Stomach (tissue), 19 donors: ENCODE measurements at places on chromosomes 6 and 20. TPM values are rescaled to one million over a fixed set of nuclear protein-coding genes. Genes with fewer than 3 reads are reported as not detected.

- H3K4me3 ChIP-seq: no peak overlapping the region
- no peak for DNase-seq
- H3K27ac ChIP-seq: no peak overlapping the region
- peaks cover 10% of the 10 kb centered on the region for H3K4me1 ChIP-seq
- H3K27me3 ChIP-seq: no peaks in the 10 kb centered on the region
Observed at GRCh38 chr6:84260926-84261325, 33.5 kb upstream of the CEP162 start.

DNA sequence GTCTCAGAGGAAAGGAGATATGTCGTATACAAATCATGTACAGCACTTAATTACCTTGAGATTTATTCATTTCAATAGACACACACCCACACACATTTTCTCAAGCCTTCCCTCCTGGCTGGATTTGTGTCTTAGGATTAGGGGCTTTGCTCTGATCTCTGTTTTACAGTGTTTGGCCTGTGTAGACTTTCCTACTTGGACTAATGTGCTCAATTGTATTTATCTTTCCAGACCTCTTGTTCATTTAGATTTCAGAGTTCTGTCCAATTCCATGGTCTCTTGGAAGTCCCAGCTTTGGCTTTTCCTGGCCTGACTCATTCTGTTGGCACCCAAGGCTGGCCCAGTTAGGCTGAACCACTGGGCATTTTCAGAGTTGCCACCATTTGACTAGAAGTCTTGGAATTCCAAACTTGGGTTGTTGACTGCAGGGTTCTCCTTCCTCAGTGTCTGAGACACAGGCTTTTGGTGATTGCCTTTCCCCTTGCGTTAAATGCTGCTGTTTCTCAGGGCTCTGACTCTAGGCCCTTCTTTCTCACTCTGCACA lies 8.9 kb upstream of the RFPL4B start:
- H3K36me3 ChIP-seq: no peaks in the 10 kb centered on the region
- no peak overlapping the region for H3K4me3 ChIP-seq
- no peak for DNase-seq
- H3K4me1 ChIP-seq: no peaks in the 10 kb centered on the region
- no peak overlapping the region for H3K27ac ChIP-seq
- no peaks in the 10 kb centered on the region for H3K27me3 ChIP-seq

DNA sequence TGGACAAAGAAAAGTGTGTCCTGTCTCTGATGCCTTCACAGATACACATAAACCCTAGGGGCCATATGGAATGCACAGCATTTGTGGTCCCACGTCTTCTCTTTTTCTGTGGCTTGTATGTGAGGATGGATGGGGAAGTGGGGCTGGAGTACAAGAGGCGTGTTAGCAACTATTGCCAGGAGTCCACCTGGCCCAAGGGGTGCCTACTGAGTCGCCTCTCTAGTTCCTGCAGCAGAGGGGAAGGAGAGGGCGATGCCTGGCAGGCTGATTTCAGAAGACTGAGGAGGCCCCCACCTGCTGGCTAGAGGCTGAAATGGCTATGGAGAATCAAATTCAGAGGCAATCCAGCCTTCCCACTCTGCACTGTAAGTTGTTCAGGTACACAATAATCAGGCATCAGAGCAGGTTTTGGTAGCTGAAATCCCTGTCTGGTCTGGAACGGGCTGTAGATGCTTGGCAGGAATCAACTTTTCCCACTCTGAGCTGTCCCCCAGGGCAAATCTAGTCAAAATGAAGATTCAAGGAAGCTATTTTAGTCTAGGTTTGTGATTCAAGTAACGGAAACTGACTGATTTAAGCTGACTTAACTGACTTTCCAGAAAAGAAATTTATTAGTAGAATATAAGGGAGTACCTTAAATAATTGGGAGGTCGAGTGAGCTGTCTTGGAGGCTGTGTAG lies 14.9 kb upstream of the PPARD start:
- peaks cover 6% of the 10 kb centered on the region for H3K36me3 ChIP-seq
- no peak overlapping the region for H3K27ac ChIP-seq
- DNase-seq: peak; percentile 77
- peaks cover 6% of the 10 kb centered on the region for H3K4me1 ChIP-seq
- no peak overlapping the region for H3K4me3 ChIP-seq
- no peaks in the 10 kb centered on the region for H3K27me3 ChIP-seq

- H3K4me1 ChIP-seq: no peaks in the 10 kb centered on the region
- no peaks in the 10 kb centered on the region for H3K27me3 ChIP-seq
- no peak overlapping the region for H3K4me3 ChIP-seq
- no peak for DNase-seq
- no peak overlapping the region for H3K27ac ChIP-seq
Observed at GRCh38 chr6:160265869-160266476, 7.4 kb upstream of the SLC22A2 start.

- H3K4me1 ChIP-seq: no peaks in the 10 kb centered on the region
- no peaks in the 10 kb centered on the region for H3K36me3 ChIP-seq
- H3K27me3 ChIP-seq: no peaks in the 10 kb centered on the region
- no peak overlapping the region for H3K27ac ChIP-seq
- no peak overlapping the region for H3K4me3 ChIP-seq
Observed at GRCh38 chr6:81773887-81774286, 21.4 kb upstream of the TENT5A start.

DNA sequence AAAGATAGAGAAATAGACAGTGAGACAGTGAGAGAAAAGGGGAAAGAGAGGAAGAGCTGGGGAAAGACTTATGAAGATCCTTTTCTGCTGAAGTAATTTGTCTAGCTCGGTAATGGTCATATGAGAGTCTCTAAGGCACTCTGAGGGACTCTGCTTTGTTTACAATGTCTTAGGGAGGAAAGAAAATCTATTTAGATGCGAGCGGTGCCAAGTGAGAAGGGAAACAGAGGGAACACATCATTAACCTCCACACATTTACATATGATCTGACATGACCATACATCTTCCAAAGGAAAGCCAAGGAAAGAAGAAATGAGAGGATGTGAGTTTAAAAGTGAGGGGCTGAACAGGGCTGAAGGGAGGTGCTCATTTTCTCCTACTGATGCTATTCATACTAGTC lies 862.3 kb upstream of the CITED2 start:
- no peak overlapping the region for H3K27ac ChIP-seq
- H3K4me1 ChIP-seq: no peaks in the 10 kb centered on the region
- H3K27me3 ChIP-seq: no peaks in the 10 kb centered on the region
- peak; percentile 24 for DNase-seq

DNA sequence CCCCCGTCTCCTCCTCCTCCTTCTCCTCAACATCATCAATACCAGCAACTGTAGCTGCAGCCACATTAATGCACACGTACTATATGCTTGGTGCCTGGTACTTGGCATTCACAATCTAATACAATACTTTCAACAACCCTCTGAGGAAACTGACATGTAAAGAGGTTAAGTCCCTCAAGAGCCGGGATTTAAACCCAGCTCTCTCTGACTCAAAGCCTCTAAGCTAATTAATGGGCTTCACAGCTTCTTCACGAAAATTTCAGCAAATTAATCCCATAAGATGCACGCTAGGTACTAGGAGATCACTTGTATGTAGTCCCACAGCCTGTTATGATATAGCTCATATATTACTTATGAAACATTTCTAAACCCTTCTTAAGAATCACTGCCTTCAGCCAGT lies 73.1 kb upstream of the IPCEF1 start:
- peaks cover 5% of the 10 kb centered on the region for H3K4me1 ChIP-seq
- DNase-seq: no peak
- no peaks in the 10 kb centered on the region for H3K27me3 ChIP-seq
- no peak overlapping the region for H3K27ac ChIP-seq

GRCh38 chr6:132072271-132072670 lies 121.1 kb upstream of the CCN2 start:
- no peak for DNase-seq
- H3K4me1 ChIP-seq: no peaks in the 10 kb centered on the region
- H3K27ac ChIP-seq: no peak overlapping the region
- no peaks in the 10 kb centered on the region for H3K27me3 ChIP-seq
- H3K36me3 ChIP-seq: no peaks in the 10 kb centered on the region

GRCh38 chr20:31440012-31440659 lies at the start of gene DEFB123:
DEFB123 (plus strand) TSS chr20:31440632; CDS start chr20:31440699, 67 bp downstream.
- no peaks in the 10 kb centered on the region for H3K4me1 ChIP-seq
- no peak within 1 kb of the TSS for H3K4me3 ChIP-seq
- no peak for DNase-seq
- H3K27ac ChIP-seq: no peak within 1 kb of the TSS
- peaks cover 10% of the 10 kb centered on the region for H3K27me3 ChIP-seq

DNA sequence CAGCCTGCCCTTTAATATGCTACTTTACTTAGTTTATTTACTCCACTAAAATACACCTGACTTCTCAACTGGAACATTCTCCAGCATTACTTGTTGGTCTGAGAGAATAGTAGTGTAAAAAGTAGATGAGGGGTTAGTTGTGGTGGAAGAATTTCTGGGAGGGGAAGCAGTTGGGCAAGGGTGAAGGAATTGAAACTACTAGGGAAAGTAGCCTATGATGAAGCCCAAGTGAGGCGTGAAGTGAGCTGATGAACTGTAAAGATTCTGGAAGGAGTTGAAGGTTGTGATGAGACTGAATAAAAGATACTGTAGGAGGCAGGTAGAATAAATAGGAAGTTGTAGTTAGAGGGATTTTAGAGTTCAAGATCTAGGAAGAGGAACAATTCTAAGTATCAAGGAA lies 72.5 kb downstream of the ITCH start:
- no peak for DNase-seq
- H3K27me3 ChIP-seq: no peaks in the 10 kb centered on the region
- no peak overlapping the region for H3K27ac ChIP-seq
- H3K4me1 ChIP-seq: no peaks in the 10 kb centered on the region
- no peak overlapping the region for H3K4me3 ChIP-seq

GRCh38 chr6:109475625-109476024 lies 7.4 kb downstream of the ZBTB24 start:
- peaks cover 50% of the 10 kb centered on the region for H3K4me1 ChIP-seq
- no peaks in the 10 kb centered on the region for H3K27me3 ChIP-seq
- no peak overlapping the region for H3K27ac ChIP-seq

DNA sequence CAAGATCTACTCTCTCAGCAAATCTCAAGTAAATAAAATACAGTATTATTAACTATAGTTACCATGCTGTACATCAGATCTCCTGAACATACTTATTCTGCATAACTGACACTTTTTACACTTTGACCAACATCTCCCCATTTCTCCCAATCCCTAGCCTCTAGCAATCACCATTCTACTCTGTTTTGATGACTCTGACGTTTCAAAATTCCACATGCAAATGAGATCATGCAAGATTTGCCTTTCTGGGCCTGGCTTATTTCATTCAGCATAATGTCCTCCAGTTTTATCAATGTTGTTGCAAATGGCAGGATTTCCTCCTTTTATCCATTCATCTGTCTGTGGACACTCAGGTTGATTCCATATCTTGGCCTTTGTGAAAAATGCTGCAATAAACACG lies 266.3 kb downstream of the RFPL4B start:
- H3K27ac ChIP-seq: no peak overlapping the region
- H3K4me3 ChIP-seq: no peak overlapping the region
- DNase-seq: no peak
- H3K4me1 ChIP-seq: no peaks in the 10 kb centered on the region

DNA sequence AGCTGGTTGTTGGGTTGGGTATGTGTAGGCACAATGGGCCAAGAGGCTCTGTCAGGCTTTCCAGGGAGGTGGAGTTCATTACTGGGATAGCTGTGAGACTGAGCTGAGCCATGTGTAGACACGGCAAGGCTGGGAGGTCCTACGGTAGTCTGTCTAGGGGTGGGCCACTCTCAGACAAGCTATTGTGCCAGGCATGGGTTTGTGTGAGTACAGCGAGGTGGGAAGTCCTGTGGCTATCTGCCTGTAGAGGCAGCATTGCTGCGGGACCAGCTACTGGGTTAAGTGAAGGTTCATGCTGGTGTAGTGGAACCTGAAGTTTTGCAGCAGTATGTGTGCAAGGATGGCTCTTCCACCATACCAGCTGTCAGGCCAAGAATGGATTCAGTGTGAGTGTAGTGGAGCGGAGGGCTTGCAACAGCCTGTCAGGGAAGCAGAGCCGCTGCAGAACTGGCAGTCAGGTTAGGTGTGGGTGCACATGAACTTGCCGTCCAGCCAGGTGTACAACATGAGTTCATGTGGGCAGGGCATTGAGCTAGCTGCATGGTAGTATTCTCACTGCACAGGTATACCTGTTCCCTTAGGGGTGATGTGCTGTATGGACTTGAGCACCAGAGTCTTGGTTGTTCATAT lies 78.0 kb upstream of the CENPW start:
- H3K4me1 ChIP-seq: no peaks in the 10 kb centered on the region
- H3K27ac ChIP-seq: no peak overlapping the region
- no peaks in the 10 kb centered on the region for H3K27me3 ChIP-seq

DNA sequence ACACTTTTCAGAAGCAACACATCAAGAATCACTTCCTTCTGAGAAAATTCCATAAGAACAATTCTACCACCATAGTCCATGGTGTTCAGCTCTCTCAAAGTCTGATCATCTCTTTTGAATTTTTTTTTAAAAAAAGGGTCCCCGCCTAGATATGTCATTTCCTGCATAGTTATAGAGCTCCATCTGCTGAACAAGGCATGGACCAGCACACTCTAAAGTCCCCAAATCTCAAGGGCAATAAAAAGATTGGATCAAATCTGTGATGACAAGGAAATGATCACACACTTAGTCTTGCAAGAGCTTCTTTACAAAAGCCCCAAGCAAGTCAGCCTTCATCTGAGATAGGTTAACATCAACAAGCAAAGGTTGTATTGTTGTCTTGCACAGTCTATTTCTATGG lies 100.7 kb upstream of the STMND1 start:
- no peak overlapping the region for H3K4me3 ChIP-seq
- H3K27ac ChIP-seq: no peak overlapping the region
- no peaks in the 10 kb centered on the region for H3K36me3 ChIP-seq
- no peak for DNase-seq
- H3K4me1 ChIP-seq: peaks cover 6% of the 10 kb centered on the region

- H3K36me3 ChIP-seq: no peaks in the 10 kb centered on the region
- DNase-seq: no peak
- no peaks in the 10 kb centered on the region for H3K4me1 ChIP-seq
- no peak overlapping the region for H3K27ac ChIP-seq
- no peaks in the 10 kb centered on the region for H3K27me3 ChIP-seq
Observed at GRCh38 chr6:129189266-129189665, 306.3 kb downstream of the LAMA2 start.

GRCh38 chr6:158568549-158568948 lies 8.7 kb downstream of the TMEM181 start:
- H3K4me3 ChIP-seq: no peak overlapping the region
- H3K36me3 ChIP-seq: no peaks in the 10 kb centered on the region
- H3K27ac ChIP-seq: no peak overlapping the region
- H3K27me3 ChIP-seq: no peaks in the 10 kb centered on the region

DNA sequence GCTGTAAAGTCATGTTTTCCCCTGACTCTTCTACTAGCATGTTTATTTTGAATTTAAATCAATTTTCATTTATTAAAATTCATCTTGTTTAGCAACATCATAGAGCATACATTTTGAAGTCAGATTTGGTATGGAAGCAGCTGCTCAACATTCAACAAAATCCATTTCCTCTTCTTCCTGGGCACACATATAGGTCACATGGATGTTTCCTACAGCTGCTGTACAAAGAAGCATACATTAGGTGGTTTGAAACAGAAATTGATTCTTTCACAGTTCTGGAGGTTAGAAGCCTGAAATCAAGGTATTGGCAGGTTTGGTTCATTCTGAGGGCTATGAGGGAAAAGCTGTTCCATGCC lies 495.2 kb downstream of the RFPL4B start:
- no peak overlapping the region for H3K4me3 ChIP-seq
- H3K27ac ChIP-seq: no peak overlapping the region
- no peaks in the 10 kb centered on the region for H3K4me1 ChIP-seq
- DNase-seq: no peak

The FKBP1C gene
- total RNA-seq: 0.37 TPM

The KCNK16 gene
- not detected for total RNA-seq

The RIN2 gene
- total RNA-seq: 9.9 TPM

The CALHM4 gene
- total RNA-seq: not detected

The CLIC5 gene
- total RNA-seq: 30.4 TPM

The PROKR2 gene
- not detected for total RNA-seq

The SPTLC3 gene
- total RNA-seq: 1.9 TPM

The PEDS1 gene
- 1.8 TPM for total RNA-seq
